ENCODE measurements at places on chromosomes 2 and 18. TPM values are rescaled to one million over a fixed set of nuclear protein-coding genes. Genes with fewer than 3 reads are reported as not detected.

Gene C1QL2
- total RNA-seq = not detected

Gene CPLX4
- not detected for total RNA-seq

Gene PEX13
- 21.8 TPM for total RNA-seq

Gene SLC14A1
- total RNA-seq = 6.8 TPM

Gene SP110
- 111 TPM for total RNA-seq

Gene RSAD2
- 183 TPM for total RNA-seq

Gene PUM2
- 120 TPM for total RNA-seq

Gene IL1A
- total RNA-seq = 0.23 TPM

Gene SLC19A3
- not detected for total RNA-seq
